Urinary bladder (tissue), 4 donors: ENCODE measurements at places on chromosomes 7 and 10.
A peak's percentile ranks its signal among the peaks of the same experiment; 100 is the strongest.

- no peak for DNase-seq
Observed at GRCh38 chr10:31620226-31621151, 301.5 kb downstream of the ZEB1 start.

GRCh38 chr10:11520892-11521291 is 90.6 kb downstream of the USP6NL start:
- DNase-seq = no peak

GRCh38 chr10:114172776-114173602 is 1.0 kb downstream of the CCDC186 start:
- no peak for DNase-seq

GRCh38 chr7:147279514-147279913 is 1162.9 kb downstream of the CNTNAP2 start:
- no peak for DNase-seq

DNA sequence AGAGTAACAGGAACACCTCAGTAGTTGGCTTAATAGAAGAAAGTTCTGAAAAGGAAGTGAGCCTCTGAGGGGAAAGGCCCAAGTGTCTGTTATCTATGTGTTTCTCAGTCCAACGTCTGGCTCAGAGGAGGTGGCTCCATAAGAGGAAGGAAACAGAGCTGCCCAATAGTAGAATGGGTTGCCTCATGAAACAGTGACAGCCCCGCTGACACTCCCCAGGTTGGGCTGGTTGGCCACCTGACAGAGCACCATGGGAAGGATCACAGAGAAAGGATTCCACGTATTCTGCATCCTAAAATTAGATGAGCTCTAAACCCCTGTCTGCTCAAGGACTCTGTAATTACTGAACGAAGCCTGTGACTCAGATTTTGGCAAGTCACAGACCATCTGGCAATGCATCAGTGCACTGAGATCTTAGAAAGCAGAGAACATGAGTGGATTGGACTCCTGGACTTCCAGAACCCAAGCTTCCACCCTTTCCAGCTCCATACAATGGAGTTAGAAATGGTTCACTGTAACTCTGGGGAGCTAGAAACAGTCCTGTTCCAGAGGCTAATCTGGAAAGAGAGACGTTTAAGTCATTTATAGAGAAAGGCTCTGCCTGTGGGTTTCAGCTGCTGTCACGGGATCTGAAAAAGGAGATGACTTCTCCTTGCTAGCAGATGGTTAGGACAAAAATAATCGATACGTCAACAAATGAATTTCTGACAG is 2.9 kb downstream of the PKD2L1 start:
- DNase-seq = no peak

DNA sequence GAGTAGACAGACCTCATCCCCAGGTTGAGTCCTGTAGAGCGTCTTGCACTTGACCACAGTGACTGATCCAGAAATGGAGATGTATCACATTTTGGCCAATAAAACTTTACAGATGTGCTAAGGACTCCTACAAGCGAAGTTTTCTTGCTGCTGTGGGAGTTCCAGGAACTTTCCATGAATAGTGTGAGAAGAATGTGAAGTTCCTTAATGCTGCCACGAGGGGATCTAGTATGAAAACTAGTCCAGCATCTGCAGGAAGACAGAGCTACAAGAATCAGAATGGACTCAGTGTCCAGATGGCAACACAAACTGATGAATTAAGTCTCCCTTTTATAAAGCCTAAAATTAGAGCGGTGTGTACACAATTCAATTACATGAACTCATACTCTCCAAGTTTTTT is 14.8 kb upstream of the LSM8 start:
- no peak for DNase-seq

- peak; percentile 25 for DNase-seq
Observed at GRCh38 chr10:30967650-30968410, 63.8 kb downstream of the ZNF438 start.

- no peak for DNase-seq
Observed at GRCh38 chr7:118306771-118307170, 82.3 kb downstream of the ANKRD7 start.

GRCh38 chr7:117134889-117135552 is 181.7 kb downstream of the ST7 start:
- no peak for DNase-seq
